ENCODE measurements at places on chromosomes 12 and 14.

DNA sequence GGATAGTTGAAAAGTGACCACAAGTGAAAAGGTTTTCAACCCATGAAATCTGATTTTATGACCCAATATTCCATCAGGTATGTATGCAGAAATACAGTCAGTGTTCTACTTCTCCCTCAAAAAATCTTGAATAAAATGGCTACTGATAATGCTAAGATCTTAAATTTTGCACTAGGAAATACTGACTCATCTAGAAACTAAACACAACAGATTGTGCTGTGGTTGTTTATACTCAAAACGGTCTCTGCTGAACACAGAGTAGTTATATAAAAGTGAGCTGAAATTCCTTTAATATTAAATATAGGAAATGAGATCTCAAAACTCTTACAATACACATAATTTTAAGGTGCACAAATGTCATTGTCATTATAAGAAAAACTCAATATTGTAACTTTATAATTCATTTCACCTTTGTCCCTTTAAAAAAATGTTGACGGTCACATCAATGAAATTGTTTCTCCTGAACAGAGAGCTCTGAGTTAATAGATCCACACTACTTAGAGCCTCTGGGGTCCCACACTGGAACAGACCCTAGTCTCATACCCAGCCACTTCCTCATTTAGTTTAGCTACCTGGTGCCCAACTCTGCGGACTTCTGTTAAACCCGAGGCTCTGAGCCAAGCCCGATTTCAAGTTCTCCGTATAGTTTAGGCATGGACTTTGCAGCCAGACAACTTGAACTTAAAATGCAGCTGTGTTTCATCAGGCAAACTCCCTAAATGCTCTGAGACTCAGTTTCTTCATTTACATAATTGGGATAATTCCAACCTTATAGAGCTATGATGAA lies 9.3 kb downstream of the COCH start:
- no peak for DNase-seq

DNA sequence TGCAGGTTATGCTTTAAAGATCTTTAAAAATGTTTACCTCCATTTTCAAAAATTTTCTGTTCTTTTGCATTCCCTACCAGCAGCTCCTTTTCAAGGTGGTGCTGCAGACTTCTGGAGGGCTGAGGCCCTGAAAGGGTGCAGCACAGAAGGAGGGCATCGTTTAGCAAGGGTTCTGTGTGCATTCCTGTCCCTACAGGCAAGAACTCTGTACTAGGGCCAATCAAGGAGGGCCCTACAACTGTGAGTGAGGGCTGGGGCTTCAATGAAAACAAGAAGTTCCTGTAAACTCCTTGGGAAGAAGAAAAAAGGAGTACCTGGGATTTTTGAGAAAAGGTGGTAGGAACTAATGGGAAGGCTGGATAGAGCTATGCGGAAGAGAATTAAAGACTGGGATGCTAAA lies 50.7 kb upstream of the CSRP2 start:
- DNase-seq: no peak

GRCh38 chr14:54487771-54488170 lies 1.0 kb downstream of the GMFB start:
- DNase-seq: no peak

DNA sequence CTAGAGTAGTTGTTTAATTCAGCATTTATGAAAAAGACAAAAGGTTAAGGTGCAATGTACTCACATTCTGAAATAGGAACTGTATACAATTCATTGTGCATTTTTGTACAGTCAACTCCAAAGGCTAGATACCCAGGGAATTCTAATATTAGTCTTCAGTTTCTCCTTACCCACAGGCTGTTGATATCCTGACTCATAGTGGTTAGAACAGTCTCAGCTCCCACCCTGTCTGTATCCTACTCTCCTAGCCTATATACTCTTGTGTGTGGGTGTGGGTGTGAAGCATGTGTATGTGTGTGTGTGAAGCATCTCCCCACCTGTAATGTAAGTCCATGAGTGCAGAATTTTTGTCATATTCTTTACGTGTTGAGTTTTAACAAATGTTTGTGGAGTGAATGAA lies 229.5 kb downstream of the NAV3 start:
- DNase-seq: no peak

DNA sequence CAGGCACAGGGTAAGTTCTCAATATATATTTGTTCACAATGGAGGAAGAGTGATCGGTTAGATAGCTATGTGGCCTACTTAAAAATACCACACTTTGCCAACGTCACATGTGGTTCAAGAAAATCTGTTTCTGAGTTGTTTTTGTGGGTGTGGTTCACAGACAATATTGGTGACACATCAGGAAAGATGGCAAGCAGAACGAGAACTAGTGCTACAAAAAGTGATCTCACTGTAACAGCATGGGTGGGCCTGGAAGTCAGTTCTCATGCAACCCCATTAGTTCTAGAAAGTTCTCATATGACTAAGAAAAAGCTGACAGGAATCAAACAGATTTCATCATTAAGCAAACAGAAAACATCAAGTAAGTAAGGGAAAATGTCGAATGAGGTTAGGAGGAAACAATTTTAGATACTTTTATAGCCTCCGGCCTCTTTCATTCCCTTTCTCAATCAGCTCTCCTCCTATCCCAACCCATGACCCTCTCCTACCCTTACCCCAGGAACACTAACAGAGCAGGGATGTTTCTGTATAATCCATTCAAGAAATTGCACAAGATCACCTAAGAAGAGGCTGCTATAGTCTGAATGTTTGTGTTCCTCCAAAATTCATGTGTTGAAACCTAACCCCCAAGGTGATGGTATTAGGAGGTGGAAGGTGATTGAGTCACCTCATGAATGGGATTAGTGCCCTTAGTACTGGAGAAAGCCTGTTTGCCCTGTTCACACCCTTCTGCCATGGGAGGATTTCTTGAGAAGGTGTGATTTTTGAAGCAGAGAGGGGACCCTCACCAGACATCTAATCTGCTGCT lies 15.5 kb upstream of the NTN4 start:
- no peak for DNase-seq

DNA sequence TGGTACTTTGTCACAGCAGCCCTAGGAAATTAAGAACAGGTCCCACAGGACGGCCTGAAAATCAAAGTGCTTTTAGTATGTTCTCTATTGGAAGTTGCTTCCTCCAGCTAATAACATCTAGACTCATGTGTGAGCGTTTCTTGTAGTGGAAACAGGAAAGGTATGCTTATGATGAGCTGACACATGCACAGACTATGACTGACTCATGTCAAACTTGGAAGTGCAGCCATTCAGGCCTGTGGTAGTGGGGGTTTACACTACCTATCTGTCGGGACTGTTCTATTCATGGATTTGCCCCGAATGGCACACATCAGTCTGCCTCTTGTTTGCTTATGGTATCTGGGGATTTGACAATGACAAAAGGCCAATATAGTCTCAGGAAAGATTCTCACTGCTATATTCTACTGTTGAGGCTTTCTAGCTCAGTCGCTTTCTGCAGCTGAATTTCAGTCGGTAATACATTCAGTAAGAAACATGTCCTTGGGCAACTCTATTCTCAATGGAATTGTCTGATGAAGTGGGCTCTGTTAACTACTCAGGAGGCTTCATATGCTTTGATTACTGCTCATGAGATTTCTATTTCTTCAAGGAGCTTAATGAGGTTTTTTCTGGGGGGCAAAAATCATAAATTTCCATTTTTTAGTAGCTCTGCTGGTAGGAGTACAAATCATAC lies 270.3 kb upstream of the DAAM1 start:
- no peak for DNase-seq

DNA sequence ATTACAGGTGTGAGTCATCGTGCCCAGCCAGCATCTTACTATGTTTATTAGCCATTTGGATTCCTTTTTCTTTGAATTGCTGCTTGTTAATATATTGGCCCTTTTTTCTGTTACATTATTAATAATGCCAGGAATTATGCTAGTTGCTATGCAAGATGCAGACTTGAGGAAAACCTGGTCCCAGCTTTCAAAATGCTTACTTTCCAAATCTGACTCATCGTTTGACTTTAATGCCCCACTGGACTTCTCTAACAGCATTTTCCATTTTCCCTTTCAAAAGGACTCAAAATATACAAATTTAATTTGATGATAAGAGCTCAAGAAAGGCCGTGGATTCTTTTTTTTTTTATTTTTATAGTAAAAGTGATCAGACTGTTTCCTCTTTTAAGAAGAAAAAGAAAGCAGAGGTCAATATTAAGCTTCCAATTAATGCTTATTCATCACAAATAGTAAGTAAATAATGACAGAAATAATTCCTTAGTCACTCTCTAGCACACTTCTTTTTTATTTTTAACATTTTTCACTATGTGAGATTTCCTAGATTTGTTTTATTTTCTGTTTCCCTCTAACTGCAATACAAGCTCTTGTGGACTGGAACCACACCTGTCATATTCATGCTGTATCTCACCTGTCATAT lies 146.1 kb upstream of the FGD4 start:
- DNase-seq: no peak

GRCh38 chr12:105324704-105325103 lies 5.8 kb upstream of the C12orf75 start:
- no peak for DNase-seq

GRCh38 chr12:39619660-39620433 lies at the start of gene ABCD2:
TSS of gene ABCD2 (minus strand) at chr12:39619803. CDS start at chr12:39619615, 188 bp downstream.
- peak; percentile 74 for DNase-seq

- no peak for DNase-seq
Measured at GRCh38 chr12:20063116-20063515, 305.2 kb upstream of the PDE3A start.

- no peak for DNase-seq
Measured at GRCh38 chr12:121575952-121576625, 4.7 kb downstream of the KDM2B start.

Data from Right ventricle myocardium inferior (tissue), 1 donor.